HFFc6 (cell line): ENCODE measurements at places on chromosomes 12 and 14. TPM values are rescaled to one million over a fixed set of nuclear protein-coding genes. Genes with fewer than 3 reads are reported as not detected.
A peak's percentile ranks its signal among the peaks of the same experiment; 100 is the strongest.

- no peaks in the 10 kb centered on the region; the same call in 1 of the 2 replicates for H3K27me3 ChIP-seq
- DNase-seq: no peak
- no peaks in the 10 kb centered on the region for H3K36me3 ChIP-seq
- H3K4me1 ChIP-seq: peaks cover 19% of the 10 kb centered on the region
- no peak overlapping the region for H3K27ac ChIP-seq
- no peak overlapping the region for H3K4me3 ChIP-seq
These were observed 74.2 kb upstream of the BDKRB2 start for GRCh38 chr14:96130391-96130790.

- H3K4me3 ChIP-seq: no peak overlapping the region
- H3K4me1 ChIP-seq: peaks cover 17% of the 10 kb centered on the region
- no peaks in the 10 kb centered on the region; the same call in none of the 2 replicates for H3K27me3 ChIP-seq
- no peak overlapping the region for H3K27ac ChIP-seq
These were observed 69.1 kb upstream of the DNM1L start for GRCh38 chr12:32609966-32610365.

DNA sequence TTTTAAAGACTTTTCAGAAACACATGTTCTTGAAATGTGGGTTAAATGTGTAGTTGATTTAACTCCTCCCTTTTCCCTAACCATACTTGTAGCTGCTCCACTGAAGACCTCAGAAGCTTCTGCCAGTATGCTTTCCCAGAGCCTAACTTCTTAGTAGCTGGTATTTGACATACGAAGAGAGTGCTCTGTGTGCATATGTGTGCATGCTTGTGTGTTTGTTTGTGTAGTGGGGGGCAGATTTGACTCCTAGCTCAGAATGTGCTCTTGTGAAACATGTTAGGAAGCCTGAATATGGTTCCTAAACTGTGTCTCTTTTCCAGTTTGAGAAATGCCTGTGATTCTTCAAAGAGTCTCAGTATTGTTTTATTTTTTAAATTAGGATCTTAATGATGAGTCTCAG, 420.4 kb downstream of the PCNX1 start:
- H3K27ac ChIP-seq: peak overlapping the region; percentile 24; the same call in 1 of the 2 replicates
- no peak for DNase-seq

DNA sequence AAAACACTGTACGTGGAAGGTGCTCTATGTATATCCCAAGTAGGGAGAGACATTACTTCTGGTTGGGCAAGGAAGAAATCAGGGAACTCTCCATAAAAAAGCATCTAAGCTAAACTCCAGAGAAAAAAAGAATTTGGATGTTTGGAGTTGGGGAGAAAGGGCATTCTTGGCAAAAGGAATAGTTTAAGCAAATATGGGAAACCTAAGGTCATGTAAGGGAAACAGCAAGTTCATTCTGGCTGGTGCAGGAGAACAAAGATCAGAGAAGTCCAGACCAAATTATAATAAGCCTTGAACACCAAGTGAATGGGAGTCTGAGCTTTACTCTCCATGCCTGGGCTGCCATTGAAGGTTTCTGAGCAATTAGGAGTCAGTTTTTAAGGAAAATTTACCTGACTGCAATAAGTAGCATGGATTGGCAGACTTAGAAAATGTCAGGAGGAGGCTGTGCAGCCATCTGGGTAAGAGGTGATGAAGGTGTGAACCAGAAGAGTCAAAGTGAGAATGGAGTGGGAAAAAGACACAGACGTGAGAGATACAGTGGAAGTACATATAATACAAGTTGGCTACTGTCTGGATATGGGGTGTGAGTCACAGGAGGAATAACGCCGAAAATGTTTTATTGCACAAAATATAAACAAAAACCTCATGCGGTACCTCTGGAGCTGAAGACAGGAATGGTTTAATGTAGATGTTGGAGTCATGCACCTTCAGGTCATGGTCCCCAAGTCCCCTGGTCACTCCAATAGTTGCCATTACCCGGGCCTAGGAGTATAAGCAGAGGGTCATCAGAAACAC, 222.6 kb downstream of the MON2 start:
- H3K4me1 ChIP-seq: peaks cover 71% of the 10 kb centered on the region
- H3K27me3 ChIP-seq: no peaks in the 10 kb centered on the region; the same call in 1 of the 2 replicates
- H3K27ac ChIP-seq: peak overlapping the region; percentile 18; the same call in 1 of the 2 replicates
- H3K36me3 ChIP-seq: peaks cover 16% of the 10 kb centered on the region; the same call in 1 of the 2 replicates
- no peak overlapping the region for H3K4me3 ChIP-seq
- no peak for DNase-seq

Gene MYO1H
- not detected in 3 replicates for total RNA-seq

- H3K27ac ChIP-seq: no peak overlapping the region
- H3K36me3 ChIP-seq: 0 out of 2 replicates have a peak, but pooled peaks cover 5% of the 10 kb centered on the region
- H3K4me3 ChIP-seq: no peak overlapping the region
- no peak for DNase-seq
These were observed 405.1 kb upstream of the FOXG1 start for GRCh38 chr14:28361486-28361885.

Gene ADAMTS20
- total RNA-seq: not detected in 3 replicates

- H3K4me3 ChIP-seq: peak overlapping the region; percentile 95
- peak overlapping the region; percentile 41; the same call in 1 of the 2 replicates for H3K27ac ChIP-seq
These were observed 647 bp upstream of the SIX1 start for GRCh38 chr14:60649875-60650372.

Gene BCL2L14
- total RNA-seq: not detected in 3 replicates

Gene KCNA5
- total RNA-seq: not detected in 3 replicates

- no peak overlapping the region for H3K4me3 ChIP-seq
- H3K4me1 ChIP-seq: peaks cover 58% of the 10 kb centered on the region
- peaks cover 48% of the 10 kb centered on the region for H3K36me3 ChIP-seq
These were observed 315.3 kb downstream of the MED13L start for GRCh38 chr12:115962216-115962615.

Gene B3GNT4
- 0.17 to 0.21 TPM in 2 of 3 replicates, not detected in the other for total RNA-seq

Gene ZDHHC22
- total RNA-seq: not detected in 2 replicates

DNA sequence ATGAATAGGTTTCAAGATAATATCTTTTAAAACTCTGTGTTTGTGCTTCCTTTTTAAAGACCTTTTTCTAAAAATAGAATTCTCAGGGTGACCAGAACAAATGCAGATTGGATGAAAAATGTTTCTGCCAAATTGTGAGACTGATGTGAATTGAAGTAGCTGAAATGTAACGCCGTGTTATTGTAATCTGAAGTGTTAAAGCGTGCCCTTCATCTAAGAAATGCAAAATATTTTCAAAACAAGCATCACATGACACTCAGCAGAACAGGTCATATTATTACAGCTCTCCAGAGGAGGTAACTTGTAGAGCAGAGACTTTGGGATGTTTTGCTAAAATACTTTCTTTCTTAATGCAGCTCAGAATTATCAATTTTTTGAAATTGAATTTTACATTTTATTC, 90.0 kb upstream of the PLEKHA5 start:
- H3K27ac ChIP-seq: no peak overlapping the region
- H3K4me3 ChIP-seq: no peak overlapping the region
- no peaks in the 10 kb centered on the region for H3K36me3 ChIP-seq

Gene BICDL1
- total RNA-seq: not detected in 2 replicates

DNA sequence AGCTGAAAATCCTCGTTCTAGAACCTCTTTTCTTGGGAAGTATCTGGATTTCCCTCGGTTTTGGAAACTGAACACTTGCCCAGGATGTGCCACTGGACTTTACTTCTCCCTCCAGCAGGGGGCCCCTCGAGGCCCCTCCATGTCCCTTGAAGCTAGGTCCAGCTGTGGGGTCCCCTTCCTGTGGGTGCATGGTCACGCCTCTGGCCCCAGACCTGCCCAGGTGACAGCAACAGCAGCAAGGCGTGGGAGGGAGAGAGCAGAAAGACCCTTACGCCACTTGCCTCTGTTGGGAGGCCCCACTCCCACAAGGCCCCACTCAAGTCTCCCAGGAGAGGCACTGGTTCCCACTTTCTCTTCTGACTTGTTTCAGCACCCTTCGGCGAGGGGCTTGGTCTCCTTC, 3.1 kb downstream of the SLC25A29 start:
- no peak for DNase-seq
- H3K27me3 ChIP-seq: peaks cover 7% of the 10 kb centered on the region
- no peaks in the 10 kb centered on the region for H3K36me3 ChIP-seq
- no peak overlapping the region for H3K4me3 ChIP-seq
- H3K27ac ChIP-seq: peak overlapping the region; percentile 27; the same call in 1 of the 2 replicates

DNA sequence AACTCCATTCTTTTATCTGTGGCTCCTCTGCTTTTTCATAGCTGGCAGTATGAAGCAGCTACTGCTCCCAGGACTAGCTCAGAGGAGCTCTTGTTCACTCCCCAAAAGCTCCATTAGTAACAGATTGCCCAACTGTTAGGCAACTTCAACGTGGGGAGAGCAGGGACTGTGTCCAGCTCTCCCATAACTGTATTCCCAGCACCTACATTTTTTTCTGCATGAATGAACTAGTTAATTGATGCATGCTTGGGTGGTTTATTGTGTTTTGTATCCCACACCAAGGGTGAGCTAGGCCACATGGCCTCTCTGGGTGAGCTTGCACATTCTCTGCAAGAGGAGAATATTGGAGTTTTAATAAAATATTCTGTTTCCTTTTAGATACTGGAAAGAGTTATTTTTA, 15.2 kb downstream of the STON2 start:
- H3K4me1 ChIP-seq: no peaks in the 10 kb centered on the region
- DNase-seq: no peak
- H3K4me3 ChIP-seq: no peak overlapping the region
- H3K36me3 ChIP-seq: no peaks in the 10 kb centered on the region
- no peak overlapping the region for H3K27ac ChIP-seq
- H3K27me3 ChIP-seq: peaks cover 7% of the 10 kb centered on the region

DNA sequence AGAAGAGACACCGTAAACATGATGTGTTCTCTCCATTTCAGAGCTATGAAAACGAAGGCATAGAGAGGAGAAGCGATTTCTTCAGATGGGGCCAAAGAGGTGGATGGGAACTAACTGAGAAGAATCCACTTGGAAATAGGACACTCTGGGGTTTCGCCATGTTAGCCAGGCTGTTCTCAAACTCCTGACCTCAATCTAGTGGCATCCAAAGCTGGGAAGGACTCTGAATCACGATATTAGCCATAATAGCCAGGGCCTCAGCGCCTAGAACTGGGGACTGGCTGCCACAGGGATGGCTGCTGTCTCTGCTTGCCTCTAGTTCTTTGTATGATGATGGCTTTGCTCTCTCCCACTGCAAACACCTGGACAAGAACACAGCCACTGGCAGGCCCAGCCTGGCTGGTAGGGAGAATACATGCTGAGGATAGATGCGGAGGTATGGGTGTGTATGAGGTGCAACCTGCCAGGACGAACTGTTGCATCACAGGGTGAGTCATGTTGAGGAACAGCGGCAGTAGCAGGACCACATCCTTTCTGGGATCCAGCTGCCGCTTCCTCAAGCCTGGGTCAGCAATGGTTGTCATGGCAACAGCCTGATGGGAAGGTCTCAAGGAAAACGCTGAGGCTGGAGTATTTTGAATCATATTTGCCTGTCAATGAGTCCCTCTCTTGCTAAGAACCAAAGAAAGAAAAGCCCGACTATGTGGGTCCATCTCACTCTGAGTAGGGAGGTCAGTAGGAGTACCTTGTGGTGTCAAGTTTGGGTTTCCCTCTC, 31.1 kb downstream of the CCDC177 start:
- peaks cover 29% of the 10 kb centered on the region for H3K4me1 ChIP-seq
- no peak overlapping the region for H3K27ac ChIP-seq
- no peaks in the 10 kb centered on the region for H3K36me3 ChIP-seq
- H3K27me3 ChIP-seq: peaks cover 6% of the 10 kb centered on the region

Gene LMNTD1
- 0.26 and 0.29 TPM in 2 replicates for total RNA-seq

- peaks cover 20% of the 10 kb centered on the region for H3K4me1 ChIP-seq
- no peak for DNase-seq
- no peak overlapping the region for H3K4me3 ChIP-seq
- H3K27ac ChIP-seq: peak overlapping the region; percentile 51; the same call in 1 of the 2 replicates
These were observed 3.1 kb upstream of the PNMA1 start for GRCh38 chr14:73717266-73717665.

Gene PYGL
- total RNA-seq: 32.6 to 36.5 TPM (median 35.5 TPM) in 3 replicates

Gene MSI1
- not detected in 3 replicates for total RNA-seq

GRCh38 chr14:69423279-69423678, 24.8 kb downstream of the SLC39A9 start:
- H3K27me3 ChIP-seq: no peaks in the 10 kb centered on the region
- H3K27ac ChIP-seq: no peak overlapping the region
- DNase-seq: peak; percentile 22
- H3K4me3 ChIP-seq: no peak overlapping the region

Gene CCDC196
- not detected in 3 replicates for total RNA-seq

- peaks cover 3% of the 10 kb centered on the region for H3K27me3 ChIP-seq
- DNase-seq: no peak
- no peak overlapping the region for H3K27ac ChIP-seq
These were observed 141.8 kb downstream of the MYRFL start for GRCh38 chr12:69966839-69967238.

GRCh38 chr14:96238676-96239265, 17.2 kb upstream of the BDKRB1 start:
- peaks cover 8% of the 10 kb centered on the region for H3K27me3 ChIP-seq
- no peak for DNase-seq
- peaks cover 19% of the 10 kb centered on the region for H3K36me3 ChIP-seq
- no peak overlapping the region for H3K27ac ChIP-seq
- H3K4me1 ChIP-seq: peaks cover 11% of the 10 kb centered on the region; the same call in 1 of the 2 replicates

Gene CCDC38
- not detected in 3 replicates for total RNA-seq

DNA sequence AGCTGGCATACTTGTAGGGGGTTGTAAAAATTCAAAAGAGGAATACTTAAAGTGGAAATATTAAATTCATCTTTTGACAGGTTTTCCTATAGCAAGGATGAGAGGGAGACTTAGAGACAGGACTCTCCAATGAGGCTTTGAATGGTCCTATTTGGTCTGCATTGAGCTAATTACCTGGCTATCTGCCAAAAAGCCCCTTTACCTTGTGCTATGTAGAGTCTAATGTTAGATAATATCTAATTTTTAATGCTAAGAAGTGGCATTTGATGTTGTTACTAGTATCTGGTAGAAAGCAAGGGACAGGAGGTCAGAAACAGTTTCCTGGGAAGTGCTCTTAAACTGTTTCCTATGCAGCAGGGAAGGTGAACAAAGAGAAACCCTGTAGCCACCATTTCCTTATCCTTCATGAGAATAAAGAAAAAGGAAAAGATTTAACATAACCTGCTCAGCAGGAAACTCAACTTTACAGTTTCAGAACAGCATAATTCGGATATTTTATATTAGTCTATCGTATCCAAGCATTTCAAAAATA, 550.0 kb downstream of the SOX5 start:
- no peaks in the 10 kb centered on the region; the same call in 1 of the 2 replicates for H3K36me3 ChIP-seq
- no peak overlapping the region for H3K27ac ChIP-seq
- no peaks in the 10 kb centered on the region for H3K27me3 ChIP-seq
- no peak for DNase-seq
- H3K4me3 ChIP-seq: no peak overlapping the region
- H3K4me1 ChIP-seq: no peaks in the 10 kb centered on the region

Gene ARG2
- 1.3 to 1.9 TPM (median 1.6 TPM) in 3 replicates for total RNA-seq

Gene PTPRO
- 0.14 to 0.27 TPM in 2 of 3 replicates, not detected in the other for total RNA-seq

- H3K4me1 ChIP-seq: peaks cover 75% of the 10 kb centered on the region
- H3K27me3 ChIP-seq: no peaks in the 10 kb centered on the region; the same call in 1 of the 2 replicates
- H3K4me3 ChIP-seq: peak overlapping the region; percentile 29
- H3K36me3 ChIP-seq: peaks cover 12% of the 10 kb centered on the region
- peak overlapping the region; percentile 71 for H3K27ac ChIP-seq
- peak; percentile 28 for DNase-seq
These were observed 21.1 kb downstream of the RASSF8 start for GRCh38 chr12:25979563-25979962.

Gene MGST1
- 308 to 379 TPM (median 328 TPM) in 3 replicates for total RNA-seq

GRCh38 chr14:71770431-71770830, 161.8 kb upstream of the RGS6 start:
- peaks cover 16% of the 10 kb centered on the region for H3K36me3 ChIP-seq
- DNase-seq: no peak

- H3K27me3 ChIP-seq: peaks cover 11% of the 10 kb centered on the region
- H3K27ac ChIP-seq: no peak overlapping the region
- DNase-seq: no peak
- peaks cover 6% of the 10 kb centered on the region; the same call in 1 of the 2 replicates for H3K4me1 ChIP-seq
These were observed 63.4 kb upstream of the LHX5 start for GRCh38 chr12:113535100-113535499.

Gene RAD9B
- total RNA-seq: 0.50 and 0.63 TPM in 2 replicates
